ENCODE measurements at places on chromosomes 6 and 20. TPM values are rescaled to one million over a fixed set of nuclear protein-coding genes. Genes with fewer than 3 reads are reported as not detected.

Gene MAFB
- 0.11 TPM for total RNA-seq

Gene ENPP1
- 1.2 TPM for total RNA-seq

Gene PRICKLE4
- total RNA-seq: 0.76 TPM

Gene OPRM1
- not detected for total RNA-seq

Gene COL21A1
- 0.76 TPM for total RNA-seq

Gene DDR1
- total RNA-seq: 63.5 TPM

Gene GNMT
- 0.10 TPM for total RNA-seq

Gene CALHM6
- 0.39 TPM for total RNA-seq

Gene FIG4
- 4.0 TPM for total RNA-seq

Gene LAMA4
- total RNA-seq: 1.7 TPM

Gene DDO
- total RNA-seq: 0.12 TPM

Gene SLPI
- 9.3 TPM for total RNA-seq

Gene GSTA1
- not detected for total RNA-seq

Gene ABRACL
- total RNA-seq: 66.8 TPM

Gene POFUT1
- total RNA-seq: 37.7 TPM

Gene WFDC13
- total RNA-seq: not detected

Gene LGSN
- 3.3 TPM for total RNA-seq

Gene XKR7
- not detected for total RNA-seq

Gene NKX2-2
- total RNA-seq: not detected

Gene ASIP
- not detected for total RNA-seq

Gene CLIC5
- total RNA-seq: not detected

Gene SOX18
- 1.9 TPM for total RNA-seq

Gene PIGT
- 97.1 TPM for total RNA-seq

Gene SIRT5
- 3.9 TPM for total RNA-seq

Gene HLA-G
- total RNA-seq: not detected

Gene BNIP5
- total RNA-seq: not detected

Gene ULBP1
- 1.0 TPM for total RNA-seq

Gene RAMACL
- 0.20 TPM for total RNA-seq

Gene ECT2L
- total RNA-seq: not detected

Gene NR2E1
- total RNA-seq: 0.03 TPM

Gene SIRPG
- total RNA-seq: not detected

Gene GGTLC1
- total RNA-seq: not detected

Gene TFAP2A
- total RNA-seq: 16.9 TPM

Gene PPP2R5D
- total RNA-seq: 27.5 TPM

Gene VSX1
- 1.2 TPM for total RNA-seq

Gene DDX43
- not detected for total RNA-seq

Gene GUCA1A
- total RNA-seq: not detected

Gene SMLR1
- total RNA-seq: not detected
